ENCODE measurements at places on chromosomes 6 and 20.
A peak's percentile ranks its signal among the peaks of the same experiment; 100 is the strongest.

DNA sequence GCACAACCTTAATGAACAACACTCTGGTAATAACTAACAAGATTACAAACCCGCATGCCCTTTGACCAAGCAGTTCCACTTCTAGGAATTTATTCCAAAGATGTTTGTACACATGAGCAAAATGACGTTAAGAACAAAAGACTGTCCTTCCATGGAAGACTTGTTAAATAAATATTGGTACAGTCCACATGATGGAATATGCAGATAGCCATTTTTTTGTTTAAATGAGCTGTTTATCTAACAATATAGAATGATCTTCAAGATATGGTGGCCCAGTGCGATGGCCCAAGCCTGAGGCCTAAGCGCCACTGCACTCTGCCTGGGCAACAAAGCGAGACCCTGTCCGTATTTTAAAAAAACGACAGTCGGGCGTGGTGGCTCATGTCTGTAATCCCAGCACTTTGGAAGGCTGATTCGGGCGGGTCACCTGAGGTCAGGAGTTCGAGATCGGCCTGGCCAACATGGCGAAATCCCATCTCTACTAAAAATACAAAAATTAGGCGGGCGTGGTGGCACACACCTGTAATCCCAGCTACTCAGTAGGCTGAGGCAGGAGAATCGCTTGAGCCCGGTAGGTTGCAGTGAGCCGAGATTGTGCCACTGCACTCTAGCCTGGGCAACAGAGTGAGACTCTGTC, 7.4 kb upstream of the AHCY start:
- DNase-seq, result no peak

DNA sequence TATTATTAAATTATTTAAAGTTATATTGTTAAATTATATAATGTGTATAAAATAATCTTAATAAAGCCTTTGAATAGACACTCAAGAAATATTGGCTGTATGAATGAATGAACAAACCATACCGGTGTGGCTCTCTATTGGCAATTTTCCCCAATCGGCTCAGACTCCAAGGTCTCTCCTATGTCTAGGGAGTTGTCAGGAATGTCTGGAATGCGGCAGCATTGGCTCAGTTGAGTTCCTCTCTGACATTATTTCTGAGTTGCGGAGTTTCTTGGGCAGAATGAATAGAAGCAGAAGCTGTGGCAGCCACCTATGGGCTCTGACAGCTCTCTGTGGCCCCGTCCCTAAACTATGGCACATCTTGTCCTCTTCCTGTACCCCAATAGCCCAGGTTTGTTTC, 111.0 kb downstream of the SOBP start:
- no peak for DNase-seq

GRCh38 chr6:105748737-105749161, 337.4 kb upstream of the PRDM1 start:
- no peak for DNase-seq

DNA sequence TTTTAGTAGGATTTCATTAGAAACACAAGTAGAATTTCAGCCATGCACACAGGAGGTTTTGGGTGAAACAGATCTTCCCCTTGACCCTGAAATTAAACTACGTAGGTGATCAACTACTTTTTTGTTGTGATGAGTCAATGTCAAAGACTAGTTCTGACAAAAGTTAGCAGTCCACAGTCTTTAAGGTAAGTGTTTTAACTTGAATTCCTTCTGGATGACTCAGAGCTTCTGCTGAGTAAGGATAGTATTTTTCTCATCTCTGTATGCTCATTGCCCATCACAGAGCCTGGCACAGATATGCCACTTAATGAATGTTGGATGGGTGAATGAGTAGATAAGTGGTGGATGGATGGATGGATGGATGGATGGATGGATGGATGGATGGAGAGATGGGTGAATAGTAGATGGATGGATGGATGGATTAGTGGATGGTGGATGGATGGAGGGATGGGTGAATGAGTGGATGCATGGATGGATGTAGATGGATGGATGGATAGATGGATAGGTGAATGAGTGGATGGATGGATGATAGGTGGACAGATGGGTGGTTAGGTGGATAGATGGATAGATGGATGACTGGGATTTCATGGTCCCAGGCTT, 165.3 kb downstream of the ZMYND8 start:
- no peak for DNase-seq

GRCh38 chr20:36875702-36876472, at the start of gene TLDC2:
TSS of gene TLDC2 (plus strand) at chr20:36876138. CDS start at chr20:36876175, 37 bp downstream.
- no peak for DNase-seq

DNA sequence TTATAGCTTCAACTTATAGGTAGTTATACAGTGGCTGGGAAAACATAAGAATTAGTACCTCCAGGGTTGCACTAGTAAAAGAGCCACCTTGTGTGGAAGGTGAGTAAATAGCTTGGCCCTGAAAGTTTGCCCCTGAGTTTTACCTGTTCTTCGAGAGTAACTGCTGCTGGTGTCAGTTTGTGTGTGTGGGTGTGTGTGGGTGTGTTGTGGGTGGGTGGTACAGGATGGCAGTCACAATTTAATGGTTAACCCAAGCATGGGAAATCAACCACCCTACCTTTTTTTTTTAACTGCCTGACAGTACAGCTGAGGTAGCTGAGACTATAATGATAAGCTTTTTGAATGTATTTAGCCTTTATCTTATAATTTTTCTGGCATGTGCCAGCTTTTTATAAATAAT, 137.3 kb downstream of the STXBP5 start:
- DNase-seq, result no peak

DNA sequence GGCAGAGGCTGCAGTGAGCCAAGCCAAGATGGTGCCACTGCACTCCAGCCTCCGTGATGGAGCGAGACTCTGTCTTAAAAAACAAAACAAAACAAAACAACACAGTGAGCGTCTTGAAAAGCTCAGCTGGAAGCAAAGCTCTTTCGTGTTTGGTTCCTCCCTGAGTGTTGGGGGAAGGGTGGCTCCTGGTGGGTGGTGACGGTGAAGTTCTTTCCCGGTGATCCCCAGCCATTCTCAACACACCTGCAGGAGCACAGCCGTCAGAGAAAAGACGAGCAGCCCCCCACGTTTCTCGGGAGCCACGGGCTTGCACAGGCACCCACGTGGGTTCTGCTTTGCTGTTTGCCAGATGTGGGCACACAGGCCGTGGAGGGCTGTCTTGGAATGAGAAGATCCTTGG, 3.2 kb downstream of the BHLHE23 start:
- no peak for DNase-seq

- no peak for DNase-seq
Measured at GRCh38 chr6:130697271-130697994, 129.8 kb upstream of the SMLR1 start.

GRCh38 chr6:7910654-7911344, at the start of gene TXNDC5:
TSS of gene TXNDC5 (minus strand) at chr6:7910788. CDS start at chr6:7910776, 12 bp downstream.
- DNase-seq, result peak; percentile 89

GRCh38 chr6:166541876-166542579, 44.5 kb downstream of the RAMACL start:
- peak; percentile 7 for DNase-seq

DNA sequence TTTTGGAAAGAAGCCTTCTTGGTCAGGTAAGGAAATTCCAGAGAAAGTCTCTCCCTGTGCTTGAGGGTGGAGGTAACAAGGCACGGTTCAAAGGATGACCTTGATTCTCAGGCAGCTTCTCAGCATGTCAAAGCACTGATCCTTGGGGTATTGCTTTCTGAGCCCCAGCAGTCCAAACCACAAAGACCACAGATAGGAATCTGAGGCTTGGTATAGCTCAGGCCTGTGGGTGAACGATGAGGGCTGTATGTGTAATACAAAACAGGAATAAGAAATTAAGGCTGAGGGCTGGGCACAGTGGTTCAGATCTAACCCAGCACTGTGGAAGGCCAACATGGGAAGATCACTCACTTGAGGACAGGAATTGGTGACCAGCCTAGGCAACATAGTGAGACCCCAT, 70.2 kb upstream of the SLC22A1 start:
- no peak for DNase-seq

DNA sequence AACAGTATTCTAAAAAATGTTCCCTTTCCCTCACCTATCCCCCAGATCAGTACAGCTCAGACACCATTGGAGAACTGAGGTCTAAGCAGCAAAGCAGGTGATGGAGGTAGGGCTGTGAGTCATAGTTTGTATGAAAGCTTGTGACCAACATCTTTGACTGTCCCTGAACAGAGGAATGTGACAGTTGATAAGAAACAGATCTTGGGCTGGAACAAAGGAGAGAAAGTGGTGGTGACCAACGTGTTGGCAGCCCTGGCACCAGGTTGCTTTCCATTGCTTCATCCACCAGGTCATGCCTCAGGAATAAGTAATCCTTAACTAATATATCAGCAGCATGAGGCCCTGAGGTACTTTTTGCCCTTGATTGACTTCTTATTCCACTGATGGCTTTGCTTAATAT, 19.9 kb upstream of the CRIP3 start:
- no peak for DNase-seq

- DNase-seq, result no peak
Measured at GRCh38 chr20:19947611-19948264, 69.4 kb upstream of the NAA20 start.

DNA sequence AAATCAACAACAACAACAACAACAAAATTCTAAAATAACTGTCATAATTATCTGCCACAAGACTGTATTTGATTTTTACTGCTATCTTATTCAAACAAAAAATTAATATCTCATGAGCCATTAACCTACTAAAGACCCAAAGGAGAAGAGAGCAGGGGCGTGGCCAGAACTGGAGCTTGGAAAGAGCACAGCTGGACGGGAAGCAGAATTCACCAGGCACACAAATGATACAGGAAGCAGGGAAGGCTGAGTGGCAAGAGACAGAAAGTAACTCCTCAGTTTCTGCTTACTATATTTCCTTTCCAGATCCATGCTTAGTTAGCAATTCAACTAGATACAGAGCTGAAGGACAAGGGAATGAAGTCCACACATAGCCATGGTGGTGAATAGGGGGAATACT, 54.4 kb downstream of the FKBP5 start:
- DNase-seq, result no peak

GRCh38 chr6:36210182-36210581, 13.6 kb downstream of the BRPF3 start:
- no peak for DNase-seq

GRCh38 chr20:46393967-46394366, 12.4 kb downstream of the ELMO2 start:
- no peak for DNase-seq

DNA sequence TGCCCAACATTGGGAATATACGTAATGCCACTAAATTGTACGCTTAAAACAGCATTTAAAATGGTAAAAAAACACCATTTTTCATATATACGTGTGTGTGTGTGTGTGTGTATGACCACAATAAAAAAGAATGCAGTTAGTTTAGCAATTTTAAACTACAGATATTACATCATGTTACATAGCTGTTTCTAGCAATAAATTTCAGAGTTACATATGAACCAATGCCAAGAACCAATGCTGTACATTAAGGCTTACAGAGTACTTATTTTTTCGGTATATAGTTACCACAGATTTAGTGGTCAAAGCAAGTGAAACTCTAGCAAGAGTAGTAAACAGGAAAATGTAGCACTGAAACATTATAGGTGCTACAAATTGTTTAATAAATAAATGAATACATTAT, 119.3 kb downstream of the PDE10A start:
- no peak for DNase-seq

DNA sequence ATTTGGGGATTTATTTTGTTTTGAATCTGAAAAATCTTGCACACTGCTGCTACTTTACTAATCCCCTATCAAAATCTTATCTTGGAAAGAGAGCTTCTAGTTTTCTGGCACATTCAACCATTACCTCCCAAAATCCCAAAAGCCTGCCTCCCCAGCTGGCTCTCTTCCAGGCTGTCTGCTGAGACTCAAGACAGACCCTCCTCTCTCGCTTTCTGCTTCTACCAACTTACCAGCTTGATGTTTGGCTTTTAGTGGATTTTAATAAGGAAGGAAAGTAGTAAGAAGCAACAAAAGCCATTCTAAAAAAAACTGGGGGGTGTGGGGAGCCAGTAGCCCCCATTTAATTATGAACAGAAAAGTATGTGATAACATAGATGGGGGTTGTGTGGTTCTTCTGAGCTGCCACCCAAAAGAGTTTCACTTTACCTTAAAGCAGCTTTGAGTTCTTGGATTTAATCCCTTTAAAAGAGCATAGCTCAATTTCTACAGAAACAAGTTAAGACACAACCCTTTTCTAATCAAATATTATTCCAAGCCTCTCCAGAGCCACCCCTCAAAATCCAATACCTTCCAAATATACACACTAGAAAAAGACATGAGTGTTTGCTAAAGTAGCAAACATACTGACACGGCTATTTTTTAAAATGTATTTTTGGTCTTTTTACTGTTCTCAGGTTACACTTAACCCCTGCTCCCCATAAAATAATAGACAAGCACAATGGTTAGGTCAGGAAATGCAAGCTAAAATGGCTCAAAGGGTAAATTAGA, 71.7 kb downstream of the ATP9A start:
- no peak for DNase-seq

- DNase-seq, result peak; percentile 67
Measured at GRCh38 chr20:22333885-22334545, 250.4 kb downstream of the FOXA2 start.

GRCh38 chr6:155026022-155026705, 31.0 kb downstream of the TIAM2 start:
- DNase-seq, result no peak

- no peak for DNase-seq
Measured at GRCh38 chr6:34226731-34227586, 9.7 kb upstream of the HMGA1 start.

DNA sequence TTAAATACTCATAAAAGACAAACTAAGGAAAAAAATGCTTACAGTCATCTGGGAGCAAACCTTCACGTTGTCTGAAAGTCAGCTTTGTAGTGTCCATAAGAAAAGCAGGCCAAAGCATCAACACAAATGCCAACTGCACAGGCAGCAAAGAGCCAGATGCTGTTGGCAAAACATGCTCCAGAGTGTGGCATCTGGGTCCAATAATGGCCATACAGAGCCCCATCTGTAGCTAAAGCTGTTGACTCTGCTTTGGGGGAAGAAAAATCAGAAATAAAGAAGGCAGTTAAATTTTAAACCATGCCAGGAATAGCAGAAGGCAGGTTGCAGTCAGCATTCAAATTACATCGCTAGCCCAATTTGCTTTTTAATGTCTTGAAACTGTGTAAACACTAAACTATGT, 776.3 kb downstream of the EYS start:
- no peak for DNase-seq

DNA sequence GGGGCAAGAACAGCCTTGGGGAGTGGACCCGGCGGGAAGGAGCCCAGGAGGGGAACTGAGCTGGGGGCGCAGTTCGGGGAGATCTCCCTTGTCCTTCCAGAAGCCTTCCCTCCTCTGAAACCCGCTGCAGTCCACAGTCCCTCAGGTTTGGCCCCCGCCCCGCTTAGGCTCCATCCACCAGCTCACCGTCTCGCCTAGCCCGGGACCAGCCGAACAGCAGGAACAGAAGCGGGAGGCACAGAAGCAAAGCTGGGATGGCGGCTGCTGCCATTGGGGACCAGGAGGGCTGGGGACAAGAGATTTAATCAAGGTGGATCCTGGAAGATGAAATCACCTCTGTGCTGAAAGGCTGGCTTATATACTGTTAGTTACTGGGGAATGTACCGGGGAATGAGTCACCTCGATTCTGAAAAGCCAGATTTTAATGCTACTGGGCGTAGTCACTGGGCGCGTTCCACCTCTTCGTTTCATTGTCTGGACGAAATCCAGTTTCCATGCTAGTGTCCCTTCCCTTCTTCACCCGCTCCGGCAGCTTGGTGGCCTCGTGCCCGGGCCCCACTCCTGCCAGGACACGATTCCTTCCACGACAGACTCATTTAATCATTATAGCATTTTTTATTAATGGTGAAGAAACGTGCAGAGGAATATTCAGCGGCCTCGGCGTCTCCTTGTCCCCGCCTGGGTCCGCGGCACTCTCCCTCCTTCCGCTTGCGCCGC, at the start of gene RAET1L:
Gene RAET1L (minus strand): TSS at position 332 of the 717 bp plus-strand sequence. CDS start 61 bp downstream, at position 271.
- no peak for DNase-seq

GRCh38 chr6:157621406-157621805, 201.6 kb upstream of the SNX9 start:
- DNase-seq, result no peak

- DNase-seq, result no peak
Measured at GRCh38 chr6:119052292-119052889, 26.1 kb downstream of the FAM184A start.
